ENCODE measurements at places on chromosomes 7 and 10. TPM values are rescaled to one million over a fixed set of nuclear protein-coding genes. Genes with fewer than 3 reads are reported as not detected.

Gene FOXI2
- not detected for total RNA-seq

Gene CDC14C
- not detected for total RNA-seq

Gene LEP
- total RNA-seq = not detected

Gene PIP
- not detected for total RNA-seq

Gene CPA2
- 0.14 TPM for total RNA-seq

Gene RNF133
- not detected for total RNA-seq

Gene MSS51
- total RNA-seq = 2.6 TPM

Gene PSD
- total RNA-seq = 10.6 TPM
